HCT116 (cell line): ENCODE measurements at places on chromosomes 7 and 10. TPM values are rescaled to one million over a fixed set of nuclear protein-coding genes. Genes with fewer than 3 reads are reported as not detected.

The SMO gene
- total RNA-seq = 12.8 TPM

DNA sequence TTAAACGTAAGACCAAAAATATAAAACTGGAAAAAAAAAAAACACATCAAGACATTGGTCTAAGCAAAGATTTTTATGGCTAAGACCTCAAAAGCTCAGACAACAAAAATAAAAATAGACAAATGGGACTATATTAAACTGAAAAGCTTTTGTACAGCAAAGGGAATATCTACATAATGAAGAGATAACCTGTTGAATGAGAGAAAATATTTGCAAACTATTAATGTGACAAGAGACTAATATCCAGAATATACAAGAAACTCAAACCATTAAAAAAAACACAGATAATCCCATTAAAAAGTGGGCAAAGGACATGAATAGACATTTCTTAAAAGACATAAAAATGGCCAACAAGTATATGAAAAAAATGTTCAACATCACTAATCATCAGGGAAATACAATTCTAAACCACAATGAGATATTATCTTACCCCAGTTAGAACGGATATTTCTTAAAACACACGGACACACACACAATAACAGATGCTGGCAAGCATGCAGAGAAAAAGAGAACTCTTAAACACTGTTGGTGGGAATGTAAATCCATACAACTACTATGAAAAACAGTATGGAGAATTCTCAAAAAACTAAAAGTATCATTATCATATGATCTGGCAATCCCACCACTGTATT lies 28.8 kb downstream of the CNOT4 start:
- DNase-seq = no peak

DNA sequence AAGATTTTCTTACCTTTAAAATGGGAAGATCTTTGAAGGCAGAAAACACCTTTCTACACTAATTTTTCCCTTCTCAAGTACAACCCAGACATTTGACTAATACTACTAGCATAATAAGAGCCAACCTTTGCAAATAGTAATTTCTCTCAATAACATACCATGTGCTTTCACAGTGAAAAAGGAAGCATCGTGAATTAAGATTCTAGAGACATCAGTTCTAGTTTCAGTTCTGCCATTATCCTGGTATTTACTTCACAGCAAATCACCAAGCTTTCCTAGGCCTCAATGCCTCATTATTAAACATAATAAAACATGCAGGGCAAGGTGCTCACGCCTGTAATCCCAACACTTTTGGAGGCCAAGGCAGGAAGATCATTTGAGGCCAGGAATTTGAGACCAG lies 24.9 kb downstream of the GSAP start:
- no peak for DNase-seq

DNA sequence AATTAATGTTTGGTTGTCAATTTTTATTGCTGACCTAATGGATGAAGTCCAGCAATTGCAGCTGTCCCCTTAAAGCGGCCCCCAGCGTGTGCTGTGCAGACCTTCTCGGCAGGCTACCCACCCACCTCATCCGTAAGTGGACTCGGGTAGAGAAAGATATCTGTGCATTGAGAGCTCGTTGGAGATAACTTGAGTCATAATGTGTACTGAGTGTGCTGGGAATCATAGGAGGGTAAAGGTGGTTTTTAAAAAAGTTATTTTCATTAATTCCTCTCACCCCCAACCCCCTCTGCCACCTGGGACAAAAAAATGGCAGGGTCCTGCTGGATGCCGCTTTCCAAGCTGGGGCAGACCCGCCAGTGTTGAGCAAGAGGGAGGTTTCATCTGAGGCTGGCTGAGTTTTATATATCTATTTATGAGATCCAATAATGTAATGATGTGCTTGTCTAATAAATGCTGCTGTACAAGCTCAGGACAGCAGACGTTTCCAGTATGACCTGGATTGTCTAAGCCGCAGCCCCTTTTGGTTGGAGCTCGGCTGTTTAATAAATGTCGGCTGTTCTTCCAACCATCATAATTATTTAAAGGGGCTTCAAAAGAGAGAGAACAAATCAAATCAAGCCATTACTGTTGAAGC lies 119.1 kb downstream of the NKX6-2 start:
- DNase-seq = no peak

DNA sequence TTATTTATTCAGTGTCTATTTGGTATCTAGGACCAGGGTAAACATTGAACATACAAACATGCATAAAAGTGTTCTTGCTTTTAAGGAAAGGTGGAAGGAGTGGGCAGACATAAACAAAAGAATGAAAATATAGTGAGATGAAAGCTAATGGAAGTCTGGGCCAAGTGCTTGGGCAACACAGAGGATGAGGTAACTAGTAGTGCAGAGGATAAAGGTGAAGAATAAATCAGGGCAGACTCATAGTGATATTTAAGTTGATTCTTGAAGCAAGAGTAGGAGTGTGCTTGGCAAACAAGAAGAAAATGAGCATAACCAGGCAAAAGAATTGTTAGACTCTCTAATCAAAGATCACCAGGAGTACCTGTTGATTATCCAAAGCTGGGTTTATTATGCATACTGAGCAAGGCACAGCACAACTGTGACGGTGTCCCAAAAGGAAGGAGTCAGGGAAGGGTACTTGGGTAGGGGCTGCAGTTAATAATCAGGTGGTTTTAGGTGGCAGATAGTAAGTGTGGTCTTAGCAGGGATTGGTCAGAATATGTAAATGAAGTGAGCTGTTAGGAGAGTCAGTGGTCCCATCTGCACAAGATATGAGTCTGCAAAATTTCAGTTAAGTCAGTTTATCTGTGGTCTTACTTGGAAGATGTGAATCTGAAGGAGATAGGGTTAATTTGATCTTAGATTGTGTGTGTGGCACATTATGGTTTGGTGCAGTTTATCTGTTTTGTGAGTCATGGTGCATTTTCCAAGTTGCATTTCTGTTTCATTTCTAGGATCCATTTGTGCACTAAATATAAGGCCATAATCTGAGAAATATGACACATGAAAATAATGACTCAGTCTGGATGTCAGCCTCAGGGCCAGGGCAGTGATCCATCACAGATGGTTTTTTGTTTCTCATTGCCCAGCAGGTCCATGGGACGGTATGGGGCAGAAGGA lies 30.6 kb upstream of the TAX1BP1 start:
- DNase-seq = no peak

- DNase-seq = no peak
These were observed 36.8 kb downstream of the LDB3 start for GRCh38 chr10:86705139-86705538.

The MRPS16 gene
- total RNA-seq = 122 TPM

The CRTAC1 gene
- total RNA-seq = 0.20 TPM

The OR6B1 gene
- not detected for total RNA-seq

GRCh38 chr7:152865011-152865410 lies 105.5 kb downstream of the ACTR3B start:
- no peak for DNase-seq

The SIRT1 gene
- 22.8 TPM for total RNA-seq

The OPN4 gene
- not detected for total RNA-seq

- DNase-seq = no peak
These were observed 519.1 kb downstream of the NRG3 start for GRCh38 chr10:82394122-82394521.

- DNase-seq = no peak
These were observed 2.0 kb downstream of the DEPP1 start for GRCh38 chr10:44976352-44977198.

The GBX1 gene
- 0.86 TPM for total RNA-seq

The PLEKHA1 gene
- total RNA-seq = 30.6 TPM

- DNase-seq = no peak
These were observed 96.8 kb downstream of the CDK14 start for GRCh38 chr7:90692947-90693346.

The SH2B2 gene
- 11.8 TPM for total RNA-seq

The GPR15LG gene
- not detected for total RNA-seq

GRCh38 chr7:96287559-96287958 lies 34.3 kb downstream of the SLC25A13 start:
- DNase-seq = no peak

DNA sequence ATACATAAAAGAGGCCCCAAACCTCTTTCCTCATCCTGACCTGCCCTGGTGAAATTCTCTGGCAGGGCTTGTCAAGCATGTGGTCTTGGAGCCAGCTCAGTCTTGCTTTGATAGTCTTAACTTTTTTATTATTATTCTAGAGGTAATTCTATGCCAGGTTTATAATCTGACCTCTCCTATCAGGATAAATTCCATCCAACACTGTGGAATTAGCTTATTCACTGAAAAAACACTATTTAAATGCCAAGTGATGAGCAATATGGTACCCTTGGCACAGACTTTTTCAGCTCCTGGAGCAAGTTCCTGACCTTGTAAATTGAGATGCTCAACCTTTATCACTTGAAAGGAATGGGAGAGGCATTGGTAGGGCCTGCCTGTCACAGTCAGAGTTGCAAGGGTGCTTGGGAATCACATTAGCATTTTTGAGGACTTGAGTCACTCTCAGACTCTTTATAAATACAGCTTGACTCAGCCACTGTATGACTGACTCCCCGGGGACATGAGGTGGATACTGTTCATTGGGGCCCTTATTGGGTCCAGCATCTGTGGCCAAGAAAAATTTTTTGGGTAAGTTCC lies at the start of gene CPA4:
Gene CPA4 (plus strand): TSS at position 480 of the 576 bp plus-strand sequence. CDS start 20 bp downstream, at position 500.
- DNase-seq = peak; percentile 91

The WEE2 gene
- not detected for total RNA-seq
